ENCODE measurements at places on chromosomes 4 and X.

- DNase-seq, result no peak
Measured at GRCh38 chrX:29876733-29877132, 338.6 kb upstream of the MAGEB2 start.

- DNase-seq, result no peak
Measured at GRCh38 chrX:39595977-39596376, 501.8 kb downstream of the BCOR start.

DNA sequence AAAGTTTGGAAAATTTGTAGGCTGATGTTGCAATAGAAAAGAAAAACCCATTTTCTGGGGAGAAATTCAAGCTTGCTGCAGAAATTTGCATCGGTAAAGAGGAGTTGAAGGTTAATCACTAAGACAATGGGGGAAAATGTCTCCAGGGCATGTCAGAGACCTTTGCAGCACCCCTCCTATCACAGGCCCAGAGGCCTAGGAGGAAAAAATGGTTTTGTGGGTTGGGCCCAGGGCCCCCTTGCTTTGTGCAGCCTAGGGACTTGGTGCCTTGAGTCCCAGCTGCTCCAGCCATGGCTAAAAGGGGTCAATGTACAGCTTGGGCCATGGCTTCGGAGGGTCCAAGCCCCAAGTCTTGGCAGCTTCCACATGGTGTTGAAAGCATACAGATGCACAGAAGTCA lies 17.8 kb downstream of the TMSB15A start:
- DNase-seq, result no peak

GRCh38 chr4:14410516-14410915 lies 591.8 kb upstream of the CPEB2 start:
- DNase-seq, result no peak

DNA sequence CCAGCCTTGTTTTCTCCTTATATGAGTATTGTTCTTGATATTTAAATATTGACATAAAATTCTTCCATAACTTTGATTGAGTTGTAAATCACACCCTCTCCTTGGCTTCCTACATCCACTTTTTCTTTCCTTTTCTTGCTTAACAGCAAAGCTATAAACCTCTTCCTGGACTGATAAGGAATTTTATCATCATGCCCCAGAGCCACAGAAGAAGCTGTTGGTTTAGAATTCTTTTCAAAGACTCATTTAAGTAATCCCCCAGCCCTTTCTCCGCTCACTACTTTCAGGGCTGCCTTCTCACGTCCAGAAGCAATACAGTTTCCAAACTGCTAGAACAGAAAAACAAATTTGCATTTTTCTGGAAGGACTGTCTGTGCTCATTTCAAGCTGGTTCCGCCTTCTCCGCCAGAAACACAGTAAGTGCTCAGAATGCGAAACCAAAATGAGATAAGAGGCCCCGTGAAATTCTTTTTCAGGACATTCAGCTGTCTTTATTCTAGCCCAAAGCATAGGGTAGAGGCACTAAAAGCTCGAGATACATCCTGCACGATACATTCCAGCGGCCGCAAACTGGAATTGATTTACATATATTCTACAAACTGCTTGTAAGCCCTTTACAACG lies 849 bp downstream of the MID1 start:
- DNase-seq, result no peak

DNA sequence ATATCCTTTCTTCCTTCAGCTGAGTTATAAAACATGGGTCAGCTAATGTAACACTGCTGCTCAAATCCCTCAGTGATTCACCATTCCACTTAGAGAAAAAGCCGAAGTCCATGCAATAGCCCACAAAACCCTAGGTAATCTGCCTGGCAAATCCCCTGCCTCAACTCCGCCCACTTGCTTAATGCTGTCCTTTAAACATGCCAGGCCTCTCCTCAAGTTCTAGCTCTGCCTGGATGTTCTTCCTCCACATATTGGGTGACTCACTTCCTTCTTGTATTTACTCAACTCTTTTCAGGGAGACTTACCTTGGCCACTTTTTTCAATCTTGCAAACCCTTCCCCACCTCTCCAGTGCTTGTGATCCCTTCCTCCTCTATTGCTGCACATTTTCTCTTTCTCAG lies 89.8 kb downstream of the EMCN start:
- no peak for DNase-seq

- no peak for DNase-seq
Measured at GRCh38 chr4:5700459-5700858, 7.9 kb downstream of the EVC2 start.

GRCh38 chrX:22193851-22194659 lies 78.7 kb upstream of the CBLL2 start:
- DNase-seq, result no peak

GRCh38 chrX:150406596-150406995 lies 43.5 kb downstream of the MAMLD1 start:
- DNase-seq, result no peak

All from iPS DF 6.9 (cell line).